ENCODE measurements at places on chromosomes 6 and 20.

- no peak for DNase-seq
Observed at GRCh38 chr20:42392442-42392841, 774.3 kb upstream of the CHD6 start.

- DNase-seq = peak; percentile 0
Observed at GRCh38 chr6:118893064-118893806, 717 bp upstream of the ASF1A start.

DNA sequence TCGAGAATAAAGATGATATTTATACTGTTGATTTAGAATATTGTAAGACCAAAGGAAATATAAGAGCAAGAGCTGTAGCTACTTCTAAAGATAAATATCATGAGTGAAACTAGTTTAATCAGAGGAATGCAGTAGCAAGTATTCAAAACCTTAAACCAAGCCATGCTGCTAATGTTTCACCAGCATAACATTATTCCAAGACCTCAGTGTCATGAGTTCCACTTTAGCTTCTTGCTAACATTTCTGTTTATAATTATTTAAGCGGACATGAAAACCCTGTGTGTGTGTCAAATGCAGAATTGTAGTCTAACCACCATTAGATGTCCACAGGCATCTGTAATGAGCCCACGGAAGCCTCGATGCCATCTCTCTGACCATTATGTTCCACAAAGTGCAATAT is 752.6 kb upstream of the MARCKS start:
- DNase-seq = no peak

DNA sequence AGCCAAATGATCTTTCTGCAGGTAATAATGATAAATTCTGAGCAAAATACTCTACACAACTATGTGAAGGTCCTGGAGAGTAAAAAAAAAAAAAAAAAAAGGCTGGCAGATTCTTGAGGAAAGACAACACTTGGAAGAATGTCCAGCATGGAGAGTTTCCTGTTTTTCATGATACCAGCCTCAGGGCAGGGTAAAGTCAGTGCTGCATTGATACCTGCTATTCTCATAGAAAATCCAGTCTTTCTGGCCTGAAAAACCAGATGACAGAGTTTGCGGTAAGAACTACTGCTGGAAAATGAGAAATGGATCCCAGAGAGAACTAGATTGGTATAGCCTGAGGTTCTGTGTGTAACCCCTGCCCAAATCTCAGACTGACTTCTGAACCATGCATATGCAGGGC is 89.1 kb downstream of the AFG1L start:
- no peak for DNase-seq

DNA sequence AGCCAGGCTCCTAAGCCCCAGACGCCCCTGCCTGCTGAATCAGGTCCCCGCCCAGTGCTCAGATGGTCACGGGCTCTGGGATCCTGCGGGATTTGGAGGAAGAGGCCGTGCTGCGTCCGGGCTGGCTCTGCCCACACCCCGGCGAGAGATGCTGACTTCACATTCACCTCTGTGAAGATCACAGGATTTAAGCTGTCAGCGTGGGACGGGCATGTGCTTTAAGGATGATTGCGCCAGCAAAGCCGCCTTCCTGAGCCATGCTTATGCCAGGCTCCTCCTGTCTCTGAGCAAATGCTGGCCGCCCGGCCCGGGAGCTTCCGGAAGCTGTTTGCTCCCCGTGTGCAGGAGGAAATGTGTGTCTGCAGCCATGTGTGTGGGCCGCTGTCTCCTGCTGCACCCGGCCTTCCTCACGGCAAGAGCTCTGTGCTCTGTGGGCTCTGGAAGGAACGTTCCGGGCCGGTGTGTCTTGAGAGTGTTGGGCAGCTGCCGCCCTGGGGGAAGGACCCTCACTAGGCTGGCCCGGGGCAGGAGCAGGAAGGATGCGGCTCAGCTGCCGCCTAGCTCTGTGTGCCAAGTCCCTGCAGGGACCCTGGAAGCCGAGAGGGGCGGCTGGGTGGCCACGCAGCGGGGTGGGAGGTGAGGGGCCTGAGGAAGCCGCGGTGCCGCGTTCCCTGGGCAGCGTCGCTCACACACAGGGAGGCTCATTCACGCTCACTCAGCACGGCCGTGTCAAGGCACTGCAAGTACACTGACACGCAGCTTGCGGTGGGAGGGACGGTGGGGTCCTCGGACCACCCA is 19.0 kb upstream of the BHLHE23 start:
- no peak for DNase-seq

- no peak for DNase-seq
Observed at GRCh38 chr6:20841806-20842205, 307.5 kb downstream of the CDKAL1 start.

GRCh38 chr6:88441346-88441745 is 275.2 kb upstream of the CNR1 start:
- no peak for DNase-seq

DNA sequence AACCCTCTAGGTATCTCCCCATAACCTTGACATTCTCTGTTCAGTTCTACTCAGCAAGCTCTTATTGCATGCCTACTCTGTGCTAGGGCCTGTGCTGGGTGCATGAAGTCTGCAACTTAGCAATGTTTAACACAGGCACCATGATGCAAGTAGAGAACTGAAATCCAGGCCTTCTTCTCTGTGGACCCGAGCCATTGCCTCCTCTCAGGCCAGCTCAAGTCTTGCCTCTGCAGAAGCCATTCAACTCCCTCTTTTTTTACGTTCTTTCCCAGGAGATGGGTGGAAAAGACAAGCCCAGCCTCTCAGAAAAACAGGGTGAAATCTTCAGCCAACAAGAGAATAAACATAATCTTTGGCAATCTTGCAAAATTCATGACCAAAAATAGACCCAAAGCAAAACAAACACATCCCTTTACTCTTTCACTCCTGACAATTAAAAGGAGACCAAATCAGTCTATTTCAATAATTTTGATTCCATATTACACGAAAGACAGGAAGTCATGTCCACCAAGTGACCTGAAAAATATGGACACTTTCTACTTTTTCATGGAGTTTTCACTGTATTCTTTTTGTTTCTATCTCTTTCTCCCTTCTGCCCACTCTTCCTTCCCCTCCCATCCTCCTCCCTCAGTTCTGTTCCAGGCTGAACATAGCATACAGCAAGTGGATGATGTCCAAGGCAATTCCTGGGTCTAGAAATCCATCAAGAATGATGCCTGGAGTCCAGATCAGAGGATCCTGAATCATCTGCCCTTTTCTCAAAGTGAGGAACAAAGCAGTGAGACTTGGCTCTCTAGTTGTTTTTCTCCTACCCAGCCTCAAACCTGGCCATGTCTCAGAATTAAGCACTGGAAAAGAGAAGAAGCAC is 45.4 kb upstream of the MOCS1 start:
- no peak for DNase-seq

DNA sequence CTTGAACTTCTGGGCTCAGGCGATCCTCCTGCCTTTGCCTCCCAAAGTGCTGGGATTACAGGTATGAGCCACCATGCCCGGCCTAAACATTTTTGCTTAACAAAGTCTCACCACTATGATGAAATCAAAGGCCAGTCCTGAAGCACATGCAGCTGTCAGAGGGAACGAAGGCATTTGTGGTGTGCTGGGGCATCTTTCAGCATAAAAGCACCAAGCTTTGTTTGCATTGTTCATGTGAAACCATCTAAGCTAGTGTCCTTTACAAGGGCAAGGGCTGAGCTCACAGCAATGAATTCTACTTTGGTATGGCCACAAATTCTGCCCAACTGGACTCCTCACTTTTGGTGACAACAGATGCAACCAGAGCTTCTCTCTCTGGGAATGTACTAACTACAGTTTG is 66.8 kb downstream of the ZFP64 start:
- no peak for DNase-seq

GRCh38 chr6:115896538-115897129 is 164.1 kb downstream of the FRK start:
- no peak for DNase-seq

- DNase-seq = no peak
Observed at GRCh38 chr6:131394768-131395432, 178.1 kb upstream of the ARG1 start.

DNA sequence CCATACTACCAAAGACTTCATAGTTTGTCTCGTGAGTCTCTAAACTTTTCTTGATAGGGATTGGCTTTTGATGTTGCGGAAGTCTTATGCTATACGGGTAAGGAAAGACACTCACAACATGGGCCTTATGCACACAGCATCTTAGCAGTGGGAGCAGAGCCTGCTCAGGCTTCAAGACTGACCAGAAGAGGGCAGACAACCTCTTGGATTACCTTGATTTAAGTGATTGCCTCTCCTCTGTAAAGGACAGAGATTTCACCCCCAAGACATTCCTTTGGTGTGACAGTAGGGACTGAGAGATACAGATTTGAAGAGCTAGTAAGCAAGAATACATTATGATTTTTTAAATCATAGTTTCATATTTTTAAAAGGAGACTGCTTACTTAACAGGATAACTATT is 71.0 kb upstream of the SAMD3 start:
- no peak for DNase-seq

DNA sequence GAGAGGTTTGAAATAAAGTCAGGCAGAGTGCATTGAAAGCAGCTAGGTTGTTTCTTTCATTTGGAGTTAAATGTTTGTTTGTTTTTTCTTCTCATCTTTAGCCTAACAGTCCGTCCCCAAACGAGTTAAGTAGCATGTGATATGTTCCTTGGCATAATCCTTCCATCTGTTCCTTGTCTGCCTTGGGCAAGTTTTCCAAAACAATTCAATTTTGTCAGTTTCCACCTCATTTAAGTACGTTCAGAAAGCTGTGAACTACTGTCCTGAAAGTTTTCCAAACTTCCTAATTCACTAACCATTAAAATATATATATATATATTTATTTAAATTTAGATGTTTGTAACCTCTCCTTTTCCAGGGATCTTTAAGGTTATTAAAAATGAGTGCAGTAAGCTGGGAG is 61.8 kb upstream of the HDAC2 start:
- DNase-seq = no peak

DNA sequence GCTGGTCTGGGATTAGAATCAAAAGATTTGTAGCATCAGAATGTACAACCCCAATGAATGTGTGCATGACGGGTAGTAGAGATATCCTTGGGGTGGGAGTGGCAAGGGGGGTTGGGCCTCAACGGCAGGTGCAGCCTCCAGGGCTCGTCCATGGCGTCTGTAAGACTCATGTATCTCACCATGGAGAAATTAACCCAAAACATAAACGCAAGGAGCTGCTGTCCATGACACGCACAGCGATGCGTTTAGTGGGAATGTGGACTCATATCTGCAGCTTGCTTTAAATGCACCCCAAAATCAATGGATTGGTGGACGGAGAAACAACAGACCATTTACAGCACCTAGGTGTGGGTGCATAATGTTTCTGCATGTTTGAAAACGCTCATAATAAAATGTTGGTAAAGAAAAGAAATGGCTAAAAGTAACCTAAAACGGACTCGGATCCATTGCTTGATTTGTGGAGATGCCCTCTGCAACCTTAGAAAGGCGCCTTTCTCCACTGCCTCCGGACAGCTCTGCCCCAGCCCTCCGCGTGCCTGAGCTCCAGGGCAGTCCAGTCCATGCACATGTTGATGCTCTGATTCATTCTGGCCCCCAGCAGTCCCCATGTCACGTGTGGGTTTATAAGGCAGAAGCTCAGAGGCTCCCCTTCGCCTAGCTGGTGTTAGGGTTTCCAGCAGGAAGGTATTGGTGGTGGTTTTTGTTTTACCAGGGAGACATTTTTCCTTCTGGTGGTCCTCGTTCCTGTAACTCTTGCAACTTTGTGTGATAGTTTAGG is 24.5 kb downstream of the PYGB start:
- DNase-seq = no peak

DNA sequence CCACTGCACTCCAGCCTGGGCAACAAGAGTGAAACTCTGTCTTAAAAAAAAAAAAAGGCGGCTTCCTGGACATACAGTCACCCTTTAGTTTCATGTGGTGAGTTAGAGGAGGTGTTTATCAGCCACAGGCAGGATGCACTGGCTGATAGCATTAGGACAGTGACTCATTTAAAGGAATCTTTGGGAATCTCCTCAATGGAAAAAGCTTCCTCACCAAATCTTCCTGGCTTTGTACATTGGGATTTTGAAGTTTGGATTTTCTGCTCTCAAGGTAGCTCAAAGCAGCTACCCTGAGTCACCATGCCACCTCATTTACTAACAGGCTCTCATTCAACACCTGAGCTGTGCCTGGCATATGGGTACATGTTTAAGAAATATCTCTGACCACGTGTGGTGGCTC is 20.2 kb downstream of the PRPH2 start:
- DNase-seq = no peak

DNA sequence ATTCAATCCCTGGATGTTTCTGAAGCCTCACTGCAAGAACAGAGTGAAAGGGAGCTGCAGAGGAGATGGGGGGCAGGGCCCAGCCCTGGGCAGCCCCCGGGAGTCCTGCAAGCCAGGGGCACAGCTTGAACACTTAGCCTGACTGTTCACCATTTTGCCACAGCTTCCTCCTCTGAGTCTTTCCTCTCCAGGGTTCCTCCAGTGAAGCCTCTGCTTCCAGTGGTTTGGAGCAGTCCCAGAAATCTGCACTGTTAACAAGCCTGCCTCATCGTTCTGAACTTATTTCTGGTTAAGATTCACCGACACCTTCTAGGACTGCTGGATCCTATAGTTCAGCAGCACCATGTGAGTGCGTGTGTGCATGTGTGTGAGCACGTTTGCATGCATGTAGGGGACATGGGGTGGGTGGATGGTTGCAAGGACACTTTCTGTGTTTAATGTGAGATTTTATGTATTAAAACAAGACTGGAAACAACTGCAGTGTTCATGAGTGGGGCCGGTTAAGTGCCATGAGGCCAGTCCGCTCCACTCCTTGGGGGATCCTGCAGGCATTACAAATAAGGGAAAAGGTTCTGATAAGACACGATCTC is 24.6 kb downstream of the CEBPB start:
- no peak for DNase-seq

- DNase-seq = no peak
Observed at GRCh38 chr6:31239854-31240253, 32.0 kb downstream of the HLA-C start.

- DNase-seq = no peak
Observed at GRCh38 chr6:22954749-22955385, 385.5 kb downstream of the HDGFL1 start.

DNA sequence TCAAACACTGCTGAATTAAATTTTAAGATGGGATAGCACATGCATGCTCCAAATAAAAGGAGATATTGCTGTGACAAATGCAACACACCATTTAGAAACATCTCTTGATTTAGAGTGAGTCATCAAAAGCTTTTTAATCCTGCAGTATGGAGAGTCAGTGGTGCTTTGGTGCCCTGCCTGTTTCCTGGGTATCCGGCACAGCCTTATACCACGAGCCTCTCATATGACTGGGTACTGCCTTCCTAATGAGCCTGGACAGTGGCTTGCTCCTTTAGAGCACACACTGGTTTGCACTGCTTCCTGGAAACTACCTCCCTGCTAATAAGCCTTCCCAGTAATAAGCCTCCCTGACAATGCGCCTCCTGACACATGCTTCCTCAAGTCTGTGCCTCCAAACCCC is 65.3 kb upstream of the KCNK16 start:
- DNase-seq = no peak

- no peak for DNase-seq
Observed at GRCh38 chr6:109979033-109979921, 1.2 kb downstream of the GPR6 start.

Measured in stimulated activated CD8-positive, alpha-beta memory T cell treated with anti-CD3 and anti-CD28 coated beads, Interleukin-15, amount 100 ng/mL, for 4 hours (primary cell).